ENCODE measurements at places on chromosomes 3 and 15. TPM values are rescaled to one million over a fixed set of nuclear protein-coding genes. Genes with fewer than 3 reads are reported as not detected.

SH2D7 gene
- not detected for total RNA-seq

ITIH1 gene
- total RNA-seq: not detected

TP63 gene
- total RNA-seq: 1.1 TPM

GCSAM gene
- 247 TPM for total RNA-seq

SLC22A13 gene
- not detected for total RNA-seq

ARPC4 gene
- 118 TPM for total RNA-seq

CPNE9 gene
- not detected for total RNA-seq

HEG1 gene
- 6.0 TPM for total RNA-seq

SCN11A gene
- total RNA-seq: 0.22 TPM

PSTPIP1 gene
- total RNA-seq: 23.6 TPM

ABTB1 gene
- 14.0 TPM for total RNA-seq

FAM107A gene
- not detected for total RNA-seq

FBXW12 gene
- 0.37 TPM for total RNA-seq

IMPG2 gene
- not detected for total RNA-seq

PLA1A gene
- total RNA-seq: not detected

CAPN3 gene
- total RNA-seq: 1.5 TPM

MESP1 gene
- total RNA-seq: not detected

GOLGA8R gene
- total RNA-seq: 0.74 TPM

GAP43 gene
- not detected for total RNA-seq

ERICH6 gene
- not detected for total RNA-seq

FSIP1 gene
- total RNA-seq: 0.65 TPM

DLG1 gene
- total RNA-seq: 95.6 TPM

THRB gene
- total RNA-seq: not detected

ANKRD34C gene
- not detected for total RNA-seq

TM6SF1 gene
- 28.7 TPM for total RNA-seq

BNC1 gene
- not detected for total RNA-seq

SLC41A3 gene
- 31.9 TPM for total RNA-seq

GREM1 gene
- total RNA-seq: not detected

SAMD7 gene
- 0.96 TPM for total RNA-seq

Measured in OCI-LY7 (cell line).